Stimulated activated CD4-positive, alpha-beta T cell treated with anti-CD3 and anti-CD28 coated beads, Interleukin-2, amount 100 ng/mL, for 24 hours (primary cell): ENCODE measurements at places on chromosomes 7 and 10.

- DNase-seq = no peak
These were observed 1015.5 kb upstream of the LRRN3 start for GRCh38 chr7:110075450-110075849.

DNA sequence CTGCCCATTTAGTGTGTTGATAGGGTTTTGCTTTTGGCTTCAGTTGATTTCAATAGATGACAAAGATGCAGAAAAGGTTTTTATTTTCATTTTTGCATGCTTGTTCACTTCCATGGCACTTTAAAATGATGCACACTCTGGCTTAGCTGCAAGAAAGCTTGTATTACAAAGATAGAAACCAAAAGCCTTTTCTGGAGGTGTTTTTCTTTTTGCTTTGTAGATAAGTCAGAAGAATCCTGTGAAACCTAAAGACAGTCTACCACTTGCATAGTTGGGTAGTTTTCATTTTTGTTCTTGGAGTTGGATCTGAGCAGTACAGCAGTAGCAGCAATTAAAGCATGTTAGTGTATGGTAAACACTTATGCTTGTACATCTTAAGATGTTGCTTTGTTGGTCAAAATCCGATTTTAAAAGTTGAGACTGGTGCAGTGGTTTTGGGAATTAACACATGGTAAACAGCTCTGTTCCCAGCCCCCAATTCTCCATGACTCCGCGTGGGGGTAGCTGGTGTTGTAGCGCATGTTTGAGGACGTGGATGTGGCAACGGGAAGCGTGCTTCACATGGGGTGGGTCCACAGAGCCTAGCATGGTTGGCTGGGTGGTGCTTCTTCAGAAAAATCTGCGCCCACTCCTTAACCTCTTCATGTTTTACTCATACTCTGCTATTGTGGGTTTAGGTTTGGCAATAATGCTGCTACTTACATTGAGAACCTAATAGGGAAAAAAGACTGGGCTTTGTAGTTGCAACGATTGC lies 19.8 kb downstream of the CCNY start:
- DNase-seq = peak; percentile 39

- no peak for DNase-seq
These were observed 252.3 kb downstream of the HTR7 start for GRCh38 chr10:90605506-90605905.

GRCh38 chr10:116185199-116185867 lies 87.7 kb downstream of the GFRA1 start:
- no peak for DNase-seq

- DNase-seq = no peak
These were observed 108.4 kb downstream of the CYTH3 start for GRCh38 chr7:6164010-6164409.

DNA sequence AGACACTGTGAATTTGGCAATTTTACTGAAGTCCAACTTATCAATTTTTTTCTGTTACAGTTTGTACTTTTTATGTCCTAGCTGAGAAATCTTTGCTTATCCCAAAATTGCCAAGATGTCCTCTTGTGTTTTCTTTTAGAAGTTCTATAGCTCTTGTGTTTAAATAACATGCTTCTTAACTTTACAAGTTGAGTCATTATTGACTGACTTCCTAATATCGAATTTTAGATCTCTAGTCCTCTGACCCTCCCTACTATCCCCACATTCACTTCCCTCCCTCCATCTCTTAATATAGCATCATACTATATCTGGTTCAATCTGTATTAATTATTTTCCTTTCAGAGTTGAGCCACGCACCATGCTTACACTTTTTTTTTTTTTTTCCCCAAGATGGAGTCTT lies 61.9 kb downstream of the MRPL32 start:
- DNase-seq = no peak

- no peak for DNase-seq
These were observed 37.4 kb upstream of the CDK6 start for GRCh38 chr7:92873776-92874175.

GRCh38 chr10:71211053-71211452 lies 1.3 kb upstream of the UNC5B start:
- DNase-seq = no peak

DNA sequence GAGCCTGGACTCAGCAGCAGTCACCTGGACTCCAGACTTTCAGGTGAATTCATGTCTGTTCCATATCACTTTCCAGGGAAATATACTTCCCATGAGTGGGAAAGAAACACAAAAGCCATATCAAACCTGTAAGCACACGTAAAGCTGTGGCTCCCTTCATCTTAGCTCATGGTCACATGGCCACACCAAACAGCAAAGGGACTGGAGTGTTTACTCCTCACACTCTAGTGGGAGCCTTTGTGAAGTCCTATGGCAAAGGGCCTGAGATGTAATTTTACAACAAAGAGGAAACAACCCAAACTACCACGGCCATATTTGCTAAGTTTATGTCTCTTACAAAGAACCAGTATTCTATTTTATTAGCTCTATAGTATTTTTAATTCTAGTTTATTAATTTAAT lies 16.3 kb downstream of the SFTPA1 start:
- no peak for DNase-seq

GRCh38 chr10:46527241-46527811 lies 29.1 kb downstream of the GPRIN2 start:
- DNase-seq = no peak
